ENCODE measurements at places on chromosomes 1 and 21. TPM values are rescaled to one million over a fixed set of nuclear protein-coding genes. Genes with fewer than 3 reads are reported as not detected.

GRCh38 chr1:8398677-8399076, 80.8 kb downstream of the SLC45A1 start:
- no peak for DNase-seq

DNA sequence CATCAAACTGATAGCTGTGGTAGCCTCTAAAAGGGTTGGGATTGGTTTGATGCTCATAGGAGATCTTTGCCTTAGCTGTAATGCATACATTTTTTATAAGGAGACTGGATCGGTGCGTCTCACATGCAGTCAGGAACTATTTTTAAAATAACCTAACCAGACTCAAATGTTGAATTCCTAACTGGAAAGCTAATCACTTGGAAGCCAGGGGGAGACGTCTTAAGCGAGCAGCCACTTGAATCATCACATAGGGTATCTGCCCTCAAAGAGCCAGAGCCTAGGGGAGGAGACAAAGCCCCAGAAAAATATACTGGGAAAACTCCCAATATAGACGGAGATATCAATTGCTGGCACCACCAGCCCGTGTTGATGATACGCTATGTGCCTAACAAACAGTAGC, 61.7 kb upstream of the PUM1 start:
- DNase-seq: peak; percentile 38

- no peak for DNase-seq
Measured at GRCh38 chr1:43492826-43493225, 37.9 kb upstream of the PTPRF start.

DNA sequence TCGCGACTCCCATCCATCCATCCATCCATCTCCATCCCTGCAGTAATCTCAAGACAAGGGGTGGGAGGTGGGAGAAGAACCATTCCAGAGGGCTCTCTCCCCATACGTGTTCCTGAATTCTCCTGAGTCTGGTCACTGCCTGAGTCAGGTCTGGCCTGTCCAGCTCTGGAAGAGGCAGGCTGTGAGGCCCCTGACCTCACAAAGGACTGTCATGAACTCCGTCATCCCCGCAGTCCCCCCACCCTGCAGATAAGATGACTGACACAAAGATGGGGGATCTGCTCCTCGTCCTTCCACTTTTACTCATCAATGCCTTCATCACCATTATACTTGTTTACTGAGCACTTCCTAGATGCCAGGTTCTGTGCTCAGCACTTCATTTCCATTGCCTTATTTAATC, 1.6 kb upstream of the MAP7D1 start:
- no peak for DNase-seq

DNA sequence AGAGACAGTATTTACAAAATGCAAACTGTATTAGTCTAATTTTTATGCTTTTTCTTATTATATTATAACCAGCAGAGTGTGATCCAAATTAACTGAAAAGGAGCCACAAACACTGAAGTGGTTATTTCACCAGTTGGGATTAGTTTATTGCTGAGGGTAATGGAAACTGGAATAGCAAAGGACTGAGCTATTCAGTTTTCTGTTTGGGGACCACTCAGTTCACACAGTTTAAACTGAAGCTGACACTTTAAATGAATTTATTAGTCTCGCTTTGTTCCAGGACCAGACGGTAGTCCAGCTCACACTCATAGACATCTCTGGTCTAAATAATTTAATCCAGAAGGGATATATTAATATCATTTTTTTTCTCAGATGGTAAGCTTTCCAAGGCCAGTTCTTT, 410.7 kb downstream of the LTN1 start:
- no peak for DNase-seq

Gene CFHR1
- polyA plus RNA-seq: not detected
